Aorta (tissue), 5 donors: ENCODE measurements at places on chromosomes 5 and 9. TPM values are rescaled to one million over a fixed set of nuclear protein-coding genes. Genes with fewer than 3 reads are reported as not detected.
A peak's percentile ranks its signal among the peaks of the same experiment; 100 is the strongest.

DNA sequence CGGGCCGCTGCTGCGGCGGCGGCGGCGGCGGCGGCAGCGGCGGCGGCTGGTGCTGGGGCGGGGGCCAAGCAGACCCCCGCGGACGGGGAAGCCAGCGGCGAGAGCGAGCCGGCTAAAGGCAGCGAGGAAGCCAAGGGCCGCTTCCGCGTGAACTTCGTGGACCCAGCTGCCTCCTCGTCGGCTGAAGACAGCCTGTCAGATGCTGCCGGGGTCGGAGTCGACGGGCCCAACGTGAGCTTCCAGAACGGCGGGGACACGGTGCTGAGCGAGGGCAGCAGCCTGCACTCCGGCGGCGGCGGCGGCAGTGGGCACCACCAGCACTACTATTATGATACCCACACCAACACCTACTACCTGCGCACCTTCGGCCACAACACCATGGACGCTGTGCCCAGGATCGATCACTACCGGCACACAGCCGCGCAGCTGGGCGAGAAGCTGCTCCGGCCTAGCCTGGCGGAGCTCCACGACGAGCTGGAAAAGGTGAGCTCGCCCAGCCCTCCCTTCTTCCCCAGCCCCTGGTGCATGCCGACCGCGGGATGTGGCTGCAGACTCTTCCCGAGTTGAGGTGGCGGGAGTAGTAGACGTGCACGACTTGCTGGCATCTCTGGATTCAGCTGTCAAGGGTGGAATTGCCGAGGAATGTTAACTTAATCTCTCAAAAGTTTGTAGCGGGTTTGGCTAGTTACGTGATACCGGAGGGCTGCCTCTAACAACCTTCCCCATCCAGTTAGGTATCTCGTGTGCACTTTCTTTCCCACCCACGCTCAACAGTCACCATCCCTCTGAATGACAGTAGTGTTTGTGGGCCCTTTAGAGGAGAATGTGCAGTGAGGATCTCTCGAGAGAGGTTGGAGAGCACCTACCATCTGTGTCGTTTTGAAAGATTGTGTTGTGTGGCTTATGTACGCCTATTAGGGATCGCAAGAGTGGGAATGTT, 932 bp downstream of the SLC12A2 start:
- H3K27me3 ChIP-seq, result no peaks in the 10 kb centered on the region
- DNase-seq, result peak; percentile 81
- no peak overlapping the region for H3K27ac ChIP-seq
- H3K4me3 ChIP-seq, result peak overlapping the region; percentile 93

The TEX53 gene
- total RNA-seq, result not detected

DNA sequence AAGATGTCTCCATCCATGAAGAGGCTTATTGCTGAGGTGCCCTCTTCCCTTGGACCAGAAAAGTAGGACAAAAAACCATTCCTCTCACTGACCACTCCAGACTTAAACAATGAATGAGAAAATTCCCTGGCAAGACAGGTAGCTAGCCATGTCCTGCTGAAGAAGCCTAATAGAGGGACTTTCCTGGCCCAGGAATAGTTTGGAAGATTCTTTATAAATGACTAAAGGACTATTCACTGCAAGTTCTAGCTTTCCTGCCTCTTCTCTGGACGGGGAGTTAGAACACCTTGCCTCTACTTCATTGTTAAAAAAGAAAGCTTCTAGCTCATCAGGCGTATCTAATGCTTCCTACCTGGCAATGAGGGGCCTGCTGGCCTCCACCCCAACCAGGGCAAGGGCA, 153.6 kb downstream of the NR3C1 start:
- H3K4me1 ChIP-seq, result no peaks in the 10 kb centered on the region
- no peaks in the 10 kb centered on the region for H3K36me3 ChIP-seq
- no peaks in the 10 kb centered on the region for H3K27me3 ChIP-seq
- no peak for DNase-seq
- no peak overlapping the region for H3K4me3 ChIP-seq

GRCh38 chr5:113302120-113302519, 132.7 kb downstream of the TSSK1B start:
- no peak for DNase-seq
- H3K27ac ChIP-seq, result no peak overlapping the region
- H3K36me3 ChIP-seq, result no peaks in the 10 kb centered on the region
- H3K27me3 ChIP-seq, result no peaks in the 10 kb centered on the region
- no peak overlapping the region for H3K4me3 ChIP-seq

GRCh38 chr9:95807326-95807947, 68.1 kb upstream of the ERCC6L2 start:
- H3K36me3 ChIP-seq, result no peaks in the 10 kb centered on the region
- DNase-seq, result no peak
- peaks cover 5% of the 10 kb centered on the region for H3K4me1 ChIP-seq
- H3K27me3 ChIP-seq, result no peaks in the 10 kb centered on the region
- H3K27ac ChIP-seq, result no peak overlapping the region
- H3K4me3 ChIP-seq, result no peak overlapping the region

DNA sequence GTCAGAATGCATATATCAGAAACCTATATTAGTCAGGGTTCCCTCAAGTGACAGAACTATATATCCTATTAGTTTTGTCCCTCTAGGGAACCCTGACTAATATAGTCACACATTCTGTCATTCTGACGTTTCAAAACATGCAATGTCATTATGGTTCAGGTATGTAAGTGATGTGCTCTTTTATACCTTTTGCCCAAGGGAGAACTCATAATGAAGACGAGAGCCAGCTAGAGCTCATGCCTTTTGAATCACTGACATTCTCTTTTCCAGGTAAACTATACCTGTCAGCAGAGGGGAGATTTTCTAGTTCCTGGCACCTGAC, 576.7 kb downstream of the LRRC70 start:
- no peak overlapping the region for H3K4me3 ChIP-seq
- H3K27me3 ChIP-seq, result no peaks in the 10 kb centered on the region
- no peaks in the 10 kb centered on the region for H3K36me3 ChIP-seq
- no peak overlapping the region for H3K27ac ChIP-seq

The EPB41L4A gene
- total RNA-seq, result 39.3 TPM
